ENCODE measurements at places on chromosomes 13 and 19.

GRCh38 chr19:49915271-49915670 is 13.7 kb upstream of the ATF5 start:
- no peak for DNase-seq

DNA sequence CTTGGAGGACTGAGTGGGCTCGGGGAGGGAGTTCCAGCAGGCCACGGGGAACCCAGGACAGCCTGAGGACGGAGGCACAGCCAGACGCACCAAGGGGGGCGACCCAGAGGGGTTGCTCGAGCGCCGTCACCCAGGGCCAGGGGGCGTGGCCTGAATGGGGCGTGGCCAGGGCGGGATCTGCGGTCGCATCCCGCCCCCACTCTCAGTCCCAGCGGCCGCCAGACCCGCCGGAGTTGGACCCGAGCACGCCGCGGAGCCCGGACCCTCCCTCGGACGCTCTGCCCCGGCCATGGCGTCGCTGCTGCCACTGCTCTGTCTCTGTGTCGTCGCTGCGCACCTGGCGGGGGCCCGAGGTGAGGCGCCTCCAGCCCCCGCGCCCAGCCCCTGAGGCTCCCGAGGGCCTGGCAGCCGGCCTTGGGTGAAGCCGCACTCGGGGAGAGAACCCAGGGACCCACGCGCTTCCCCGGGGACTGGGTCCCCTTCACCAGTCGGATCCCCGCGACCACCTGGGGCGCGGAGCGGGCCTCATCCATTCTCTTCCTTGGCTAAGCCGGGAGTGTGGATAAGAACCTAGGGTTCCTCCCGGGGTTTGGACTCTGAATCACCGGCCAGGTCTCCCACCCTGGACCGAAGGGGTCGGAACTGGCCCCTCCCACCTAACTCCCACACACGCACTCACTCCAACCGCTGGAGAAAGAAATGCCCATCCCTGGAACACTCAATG is at the start of gene CILP2:
CILP2 (plus strand) TSS at position 205 of the 724 bp plus-strand sequence; CDS start at position 290, 85 bp downstream.
- DNase-seq = no peak

- DNase-seq = no peak
These were observed 45.8 kb downstream of the TGDS start for GRCh38 chr13:94550062-94550738.

- DNase-seq = no peak
These were observed 25.2 kb downstream of the KCTD15 start for GRCh38 chr19:33821871-33822270.

- no peak for DNase-seq
These were observed 27.9 kb downstream of the FLT1 start for GRCh38 chr13:28467034-28467433.

GRCh38 chr13:30148171-30148754 is 159.1 kb downstream of the KATNAL1 start:
- no peak for DNase-seq

GRCh38 chr19:58560921-58561320 is 2.5 kb upstream of the UBE2M start:
- no peak for DNase-seq

- no peak for DNase-seq
These were observed 242.9 kb upstream of the DACH1 start for GRCh38 chr13:72109863-72110262.

DNA sequence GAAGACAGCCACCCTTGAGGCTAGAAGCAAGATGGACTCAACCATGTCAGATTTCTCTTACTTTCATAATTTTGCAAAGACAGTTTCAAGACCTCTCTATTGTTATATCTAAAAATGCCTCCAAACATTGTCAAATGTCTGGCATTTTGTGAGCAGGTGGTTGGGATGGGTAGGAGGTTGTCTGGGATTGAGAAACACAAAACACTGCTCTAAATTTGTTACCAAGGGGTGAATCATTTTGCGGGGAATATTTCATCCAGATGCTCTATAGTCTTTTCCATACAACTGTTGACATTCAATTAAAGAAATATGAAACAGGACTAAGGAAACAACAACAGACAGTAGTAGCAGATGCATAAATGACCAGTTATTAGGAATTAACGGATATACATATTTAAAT is 208.2 kb downstream of the ITGBL1 start:
- DNase-seq = no peak

Data from KBM-7 (cell line).